Stimulated activated CD8-positive, alpha-beta memory T cell treated with anti-CD3 and anti-CD28 coated beads, Interleukin-15, amount 100 ng/mL, for 4 hours (primary cell): ENCODE measurements at places on chromosomes 13 and 19.

- no peak for DNase-seq
Measured at GRCh38 chr19:33177417-33177979, 16.6 kb upstream of the LRP3 start.

DNA sequence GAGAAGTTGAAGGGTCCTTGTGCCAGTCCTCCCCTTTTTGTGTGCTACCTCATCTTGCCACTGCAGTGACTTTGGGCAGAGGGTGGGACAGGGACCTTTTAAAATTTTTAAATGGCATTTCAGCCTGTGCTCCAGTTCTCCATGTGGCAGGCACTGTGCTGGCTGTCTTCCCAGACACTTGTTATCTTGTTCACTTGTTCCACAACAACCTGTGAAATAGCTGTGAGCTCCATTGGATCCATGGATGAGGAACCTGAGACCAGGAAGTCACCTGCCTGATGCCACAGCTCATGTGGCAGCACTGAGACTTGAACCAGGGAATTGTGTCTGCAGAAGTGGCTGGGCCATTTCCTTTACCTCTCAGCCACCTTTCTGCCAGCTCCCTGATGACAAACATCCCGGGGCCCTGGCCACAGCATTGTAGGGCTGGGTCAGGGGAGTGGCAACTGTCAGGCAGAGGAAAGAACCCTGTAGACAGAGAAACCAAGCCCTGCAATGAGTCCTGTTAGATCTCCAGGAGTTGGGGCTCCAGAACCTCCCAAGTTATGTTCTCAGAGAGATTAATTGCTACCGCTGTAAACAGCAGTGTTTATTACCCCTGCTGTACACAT lies 6.4 kb downstream of the EGLN2 start:
- no peak for DNase-seq

DNA sequence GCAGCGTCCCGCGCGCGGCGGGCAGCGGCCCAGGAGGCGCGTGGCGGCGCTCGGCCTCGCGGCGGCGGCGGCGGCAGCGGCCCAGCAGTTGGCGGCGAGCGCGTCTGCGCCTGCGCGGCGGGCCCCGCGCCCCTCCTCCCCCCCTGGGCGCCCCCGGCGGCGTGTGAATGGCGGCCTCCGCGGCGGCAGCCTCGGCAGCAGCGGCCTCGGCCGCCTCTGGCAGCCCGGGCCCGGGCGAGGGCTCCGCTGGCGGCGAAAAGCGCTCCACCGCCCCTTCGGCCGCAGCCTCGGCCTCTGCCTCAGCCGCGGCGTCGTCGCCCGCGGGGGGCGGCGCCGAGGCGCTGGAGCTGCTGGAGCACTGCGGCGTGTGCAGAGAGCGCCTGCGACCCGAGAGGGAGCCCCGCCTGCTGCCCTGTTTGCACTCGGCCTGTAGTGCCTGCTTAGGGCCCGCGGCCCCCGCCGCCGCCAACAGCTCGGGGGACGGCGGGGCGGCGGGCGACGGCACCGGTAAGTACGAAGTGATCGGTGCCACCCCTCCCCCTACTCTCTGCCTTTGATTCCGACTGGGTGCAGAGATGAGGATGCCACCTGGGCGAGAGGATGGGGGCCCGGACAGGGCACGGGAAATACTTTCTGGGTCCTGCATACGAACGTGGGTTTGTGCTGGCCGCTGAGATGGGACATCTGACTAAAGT lies 874 bp downstream of the TRIM28 start:
- no peak for DNase-seq

DNA sequence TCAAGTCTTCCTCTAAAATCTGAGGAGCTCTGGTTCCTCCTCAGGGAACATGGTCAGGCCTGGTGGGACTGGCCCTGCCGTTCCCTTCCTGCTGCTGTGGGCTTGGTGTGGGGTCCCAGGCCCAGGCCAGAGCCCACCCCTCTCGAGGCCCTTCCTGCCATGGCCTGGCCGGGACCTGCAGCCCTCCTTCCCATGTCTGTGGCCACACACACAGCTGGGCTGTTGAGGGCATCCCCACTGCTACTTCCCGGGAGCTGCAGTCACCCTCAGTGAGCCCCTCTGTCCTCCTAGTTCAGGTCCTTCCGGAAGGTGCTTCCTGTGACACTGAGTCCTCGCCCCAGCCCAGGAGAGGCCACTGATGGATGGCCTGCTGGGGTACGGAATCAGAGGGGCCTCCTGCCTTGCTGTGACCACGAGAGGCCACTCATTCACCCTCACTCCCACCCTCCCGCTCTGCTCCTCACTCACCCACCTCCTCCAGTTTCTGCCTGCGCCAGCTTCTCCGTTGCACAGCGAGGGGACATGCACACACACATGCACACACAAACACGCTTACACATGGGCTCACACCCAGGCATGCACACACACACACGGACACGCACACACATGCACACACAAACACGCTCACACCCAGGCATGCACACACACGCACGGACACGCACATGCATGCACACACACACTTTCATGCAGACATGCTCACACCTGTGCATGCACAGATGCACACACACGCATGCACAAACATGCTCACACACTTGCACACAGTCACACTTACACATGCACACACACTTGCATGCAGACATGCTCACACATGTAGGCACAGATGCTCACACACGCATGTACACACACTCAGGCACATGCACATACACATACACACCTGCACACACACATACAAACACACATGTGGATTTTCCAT lies 7.3 kb upstream of the MCF2L start:
- DNase-seq: no peak

GRCh38 chr13:75285310-75285709 lies 196.7 kb downstream of the TBC1D4 start:
- DNase-seq: no peak

DNA sequence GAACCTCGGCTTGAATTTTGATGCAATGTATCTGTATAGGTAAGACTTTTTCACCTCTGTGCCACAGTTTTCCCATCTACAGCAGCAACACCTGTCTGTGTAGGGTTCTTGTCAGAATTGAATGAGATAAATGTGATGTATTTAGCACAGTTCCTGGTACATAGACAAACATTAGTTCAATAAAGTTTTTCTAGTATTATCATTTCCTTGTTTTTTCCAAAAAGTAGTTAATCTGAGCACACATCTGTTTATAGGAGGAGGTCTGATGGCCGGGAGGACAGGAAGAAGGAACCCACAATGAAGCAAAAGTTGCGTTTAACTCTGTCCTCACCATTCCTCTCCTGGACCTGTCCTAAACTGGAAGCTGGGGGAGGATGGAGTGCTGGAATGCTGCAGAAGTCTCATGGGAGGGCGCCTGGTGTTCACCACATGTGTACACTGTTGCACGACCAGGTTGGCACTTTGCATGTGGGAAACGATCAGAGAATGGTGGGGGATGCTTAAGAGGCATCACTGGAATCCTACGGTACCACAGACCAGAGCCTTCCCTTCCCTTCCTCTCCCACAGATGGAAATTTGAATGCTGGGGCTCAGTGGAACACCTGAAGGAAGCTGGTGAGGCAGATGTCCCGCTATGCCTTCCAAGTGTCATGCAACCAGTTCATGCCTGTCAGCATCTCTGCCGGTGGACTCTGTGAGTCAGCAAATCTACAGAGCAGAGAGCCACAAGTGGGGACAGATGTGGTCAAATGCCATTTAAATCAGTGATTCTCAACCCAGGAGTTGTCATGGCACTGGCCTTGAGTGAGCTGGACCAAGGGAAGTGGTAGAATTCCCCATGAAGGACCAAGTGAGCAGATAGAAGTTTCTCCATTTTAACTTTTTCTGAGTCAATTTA lies 315.6 kb downstream of the DLEU7 start:
- DNase-seq: no peak

- no peak for DNase-seq
Measured at GRCh38 chr19:50826492-50827240, 3.1 kb upstream of the KLK1 start.
